ENCODE measurements at places on chromosomes 16 and 17.
A peak's percentile ranks its signal among the peaks of the same experiment; 100 is the strongest.

- no peak for DNase-seq
Measured at GRCh38 chr17:59373882-59374495, 42.5 kb downstream of the YPEL2 start.

DNA sequence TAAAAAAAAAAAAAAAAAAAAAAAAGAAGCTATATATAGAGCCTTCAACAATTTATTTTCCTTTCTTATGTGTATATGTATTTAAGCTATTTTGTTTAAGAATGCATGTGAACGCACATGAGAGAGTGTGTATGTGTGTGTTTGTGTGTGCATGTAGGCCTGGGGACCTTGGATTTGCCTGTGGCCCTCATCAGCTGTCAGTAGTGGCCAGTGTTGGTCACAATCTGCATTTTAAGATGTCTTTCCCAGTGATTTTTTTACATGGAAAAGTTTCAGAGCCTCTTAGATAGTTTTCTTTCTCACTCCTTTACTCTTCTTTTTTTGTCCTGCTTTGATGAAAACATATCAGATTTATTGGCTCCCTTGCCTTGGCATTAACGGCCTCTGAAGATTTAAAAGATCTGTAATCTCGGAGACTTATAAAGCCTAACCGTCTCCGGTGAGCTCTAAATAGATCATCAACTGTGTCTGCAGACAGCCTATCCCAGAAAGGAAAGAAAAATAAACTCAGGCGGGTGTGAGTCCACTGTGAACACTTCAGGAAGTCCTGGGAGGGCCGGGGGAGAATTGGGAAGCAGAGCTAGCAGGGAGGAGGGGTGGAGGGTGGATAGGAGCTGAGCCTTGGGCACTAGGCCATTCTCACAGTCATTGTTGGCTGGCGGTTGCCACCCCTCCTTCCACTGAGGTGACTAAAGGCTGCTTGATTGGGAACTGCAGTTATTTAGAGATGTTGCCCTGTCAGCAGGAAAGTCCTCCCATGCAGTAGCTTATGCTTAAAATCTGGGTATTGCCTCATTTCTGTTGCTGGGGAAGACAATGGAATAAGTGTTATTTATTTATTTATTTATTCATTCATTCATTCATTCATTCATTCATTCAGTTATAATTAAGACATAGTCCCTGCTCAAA, 86.8 kb downstream of the WWP2 start:
- DNase-seq: no peak

- no peak for DNase-seq
Measured at GRCh38 chr17:39928858-39929645, 1.5 kb downstream of the LRRC3C start.

- no peak for DNase-seq
Measured at GRCh38 chr17:81858170-81858966, 2.0 kb downstream of the P4HB start.

DNA sequence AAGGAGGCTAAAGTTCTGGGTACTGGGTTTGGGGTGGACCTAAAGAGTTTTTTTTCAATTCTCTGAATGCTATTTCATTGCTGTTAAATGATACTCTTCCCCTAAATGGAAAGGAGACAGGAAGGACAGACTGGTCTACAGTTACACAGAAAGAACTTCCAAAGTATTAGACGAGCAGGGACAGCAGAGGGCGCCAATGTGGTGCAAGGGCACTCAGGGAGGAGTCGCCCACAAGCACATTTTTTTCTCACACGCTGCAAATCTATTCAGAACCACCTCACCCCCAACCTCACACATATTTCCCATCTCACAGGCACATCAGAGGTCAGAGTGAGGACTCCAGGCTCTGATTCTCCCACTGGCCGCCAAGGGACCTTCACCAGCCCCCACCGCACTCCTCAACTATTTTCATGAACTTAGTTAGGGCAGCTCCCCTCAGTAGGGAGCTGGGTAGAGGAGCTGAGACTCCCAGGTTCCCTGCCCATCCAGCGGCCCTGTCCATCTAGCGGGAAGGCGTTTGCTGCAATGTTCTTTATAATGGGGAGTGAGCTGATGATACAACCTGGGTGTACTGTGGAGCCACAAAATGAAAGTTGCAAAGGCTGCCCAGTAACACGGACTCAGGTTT, 6.8 kb upstream of the CA4 start:
- peak; percentile 69 for DNase-seq

DNA sequence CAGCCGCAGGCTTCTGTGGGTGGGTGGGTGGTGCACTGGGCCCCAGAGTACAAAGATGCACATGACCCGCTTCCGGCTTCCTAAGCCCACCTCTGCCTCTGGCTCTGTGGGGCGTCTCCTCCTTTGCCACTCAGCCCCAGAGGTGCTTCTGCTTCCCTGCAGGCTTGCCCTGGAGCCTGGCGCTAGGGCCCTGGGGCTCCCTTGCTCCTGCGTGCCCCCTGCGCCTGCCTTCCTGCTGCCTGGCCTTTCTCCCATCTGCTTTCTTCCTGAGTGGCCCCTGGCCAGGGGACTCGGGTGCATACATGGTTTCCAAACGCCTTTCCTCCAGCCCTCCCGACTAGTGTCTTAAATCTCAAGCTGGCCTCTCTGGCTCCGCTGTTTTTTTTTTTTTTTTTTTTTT, 3.4 kb downstream of the WWOX start:
- DNase-seq: no peak

DNA sequence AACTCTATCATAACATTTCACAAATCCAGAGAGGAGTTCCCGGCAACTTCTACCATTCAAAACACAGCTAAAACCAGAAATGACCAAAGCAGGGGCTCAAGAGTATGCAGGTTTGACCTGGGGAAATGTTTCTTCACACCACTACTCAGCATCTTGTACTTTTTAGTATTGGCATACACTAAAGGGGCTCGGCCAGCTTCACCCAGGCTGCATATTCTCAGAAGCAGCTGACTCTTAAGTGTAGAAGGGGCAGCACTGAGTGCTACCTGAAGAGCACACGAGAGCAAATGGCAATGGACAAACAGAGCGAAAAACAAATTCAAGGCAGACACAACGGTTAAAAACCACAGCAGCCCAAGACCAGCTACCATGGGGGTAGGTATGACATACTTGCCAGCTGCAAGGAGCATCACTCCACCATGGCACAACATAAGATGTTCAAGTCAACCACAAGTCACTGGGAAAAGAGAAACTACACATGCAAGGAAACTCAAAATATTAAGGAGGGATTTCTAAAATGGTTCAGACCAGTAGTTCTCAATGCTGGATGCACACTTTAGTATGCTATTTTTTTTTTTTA, 34.4 kb downstream of the N4BP1 start:
- no peak for DNase-seq

- no peak for DNase-seq
Measured at GRCh38 chr17:6512552-6512951, 43.8 kb downstream of the PITPNM3 start.

DNA sequence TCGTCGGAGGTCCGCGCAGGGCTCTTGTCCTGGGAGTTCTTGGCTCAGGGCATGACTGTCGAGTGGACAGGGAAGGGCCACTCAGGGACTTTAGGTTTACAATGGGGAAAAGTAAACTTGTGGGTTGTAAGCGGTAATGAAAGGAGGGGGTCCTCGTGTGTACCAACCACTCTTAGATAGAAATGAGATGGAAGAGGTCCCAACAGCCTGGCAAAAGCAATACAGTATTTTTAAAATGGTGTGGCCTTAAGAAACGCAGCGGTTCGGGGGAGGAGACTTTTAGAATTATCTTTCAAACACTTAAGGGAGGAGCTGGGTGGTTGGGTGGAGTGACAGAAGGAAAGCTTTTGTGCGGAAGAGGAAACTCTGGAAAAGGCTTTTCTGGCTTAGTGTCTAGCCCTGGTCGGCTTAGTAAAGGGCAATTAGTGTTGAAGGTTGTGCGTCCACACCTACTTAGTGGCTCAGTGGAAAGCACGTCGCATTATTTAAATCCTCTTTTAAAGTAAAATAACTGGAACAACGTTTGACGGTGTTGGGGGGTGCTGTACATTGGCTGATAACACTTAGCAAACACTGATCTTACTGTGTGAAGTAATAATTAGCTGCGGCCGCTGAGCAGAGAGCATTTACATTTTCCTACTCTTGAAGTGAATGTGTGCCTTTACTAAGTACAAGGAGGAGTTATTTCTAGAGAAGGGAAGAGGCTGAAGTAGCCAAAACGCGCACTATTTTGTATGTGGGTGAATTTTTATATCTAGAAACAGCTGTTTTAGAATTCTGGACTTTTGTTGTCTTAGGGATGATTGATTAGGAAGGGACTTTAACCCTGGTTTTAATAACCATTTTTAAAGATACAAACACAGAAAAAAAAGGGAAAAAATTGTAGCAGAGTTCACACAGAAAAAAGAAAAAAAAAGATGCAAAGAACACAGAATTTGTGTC, 1.0 kb downstream of the WSB1 start:
- no peak for DNase-seq

DNA sequence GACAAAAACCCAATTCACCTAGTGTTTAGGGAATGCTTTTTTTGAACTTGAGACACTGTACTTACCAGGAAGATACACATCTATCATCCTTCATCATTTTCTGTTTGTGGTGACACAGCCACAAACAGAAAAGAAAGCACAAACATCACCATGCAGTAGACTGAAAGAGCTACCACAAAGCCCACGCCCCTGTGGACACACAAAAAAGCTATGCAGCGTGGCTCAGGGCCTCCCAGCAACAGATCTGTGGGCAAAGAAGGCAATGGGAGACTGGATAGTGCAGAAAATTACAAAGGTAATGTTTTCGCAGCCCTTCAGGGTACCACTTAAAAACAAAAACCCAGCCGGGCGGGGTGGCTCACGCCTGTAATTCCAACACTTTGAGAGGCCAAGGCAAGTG, 9.6 kb downstream of the COTL1 start:
- DNase-seq: no peak

DNA sequence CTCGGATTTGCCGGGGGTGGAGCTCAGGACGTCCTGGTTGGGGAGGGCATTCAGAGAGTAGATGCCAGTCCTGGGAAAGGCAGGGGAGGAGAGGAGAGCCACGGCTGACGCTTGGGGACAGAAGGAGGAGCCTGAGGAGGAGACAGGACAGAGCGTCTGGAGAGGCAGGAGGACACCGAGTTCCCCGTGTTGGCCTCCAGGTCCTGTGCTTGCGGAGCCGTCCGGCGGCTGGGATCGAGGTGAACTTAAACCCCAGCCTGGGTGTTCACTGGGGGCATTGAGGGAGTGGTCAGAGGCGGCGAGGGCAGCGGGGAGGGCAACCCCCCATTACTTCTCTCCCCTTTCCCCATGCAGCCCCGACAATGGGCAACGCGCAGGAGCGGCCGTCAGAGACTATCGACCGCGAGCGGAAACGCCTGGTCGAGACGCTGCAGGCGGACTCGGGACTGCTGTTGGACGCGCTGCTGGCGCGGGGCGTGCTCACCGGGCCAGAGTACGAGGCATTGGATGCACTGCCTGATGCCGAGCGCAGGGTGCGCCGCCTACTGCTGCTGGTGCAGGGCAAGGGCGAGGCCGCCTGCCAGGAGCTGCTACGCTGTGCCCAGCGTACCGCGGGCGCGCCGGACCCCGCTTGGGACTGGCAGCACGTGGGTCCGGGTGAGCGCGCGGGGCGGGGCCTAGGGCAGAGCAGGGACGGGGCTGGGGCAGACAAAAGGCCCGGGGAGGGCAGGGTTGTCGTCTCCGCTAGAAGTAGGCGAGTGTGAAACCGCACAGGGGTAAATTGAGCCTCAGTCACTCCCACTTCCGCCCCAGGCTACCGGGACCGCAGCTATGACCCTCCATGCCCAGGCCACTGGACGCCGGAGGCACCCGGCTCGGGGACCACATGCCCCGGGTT, 3.7 kb downstream of the NOL3 start:
- DNase-seq: no peak
